ENCODE measurements at places on chromosomes 16 and 17.

DNA sequence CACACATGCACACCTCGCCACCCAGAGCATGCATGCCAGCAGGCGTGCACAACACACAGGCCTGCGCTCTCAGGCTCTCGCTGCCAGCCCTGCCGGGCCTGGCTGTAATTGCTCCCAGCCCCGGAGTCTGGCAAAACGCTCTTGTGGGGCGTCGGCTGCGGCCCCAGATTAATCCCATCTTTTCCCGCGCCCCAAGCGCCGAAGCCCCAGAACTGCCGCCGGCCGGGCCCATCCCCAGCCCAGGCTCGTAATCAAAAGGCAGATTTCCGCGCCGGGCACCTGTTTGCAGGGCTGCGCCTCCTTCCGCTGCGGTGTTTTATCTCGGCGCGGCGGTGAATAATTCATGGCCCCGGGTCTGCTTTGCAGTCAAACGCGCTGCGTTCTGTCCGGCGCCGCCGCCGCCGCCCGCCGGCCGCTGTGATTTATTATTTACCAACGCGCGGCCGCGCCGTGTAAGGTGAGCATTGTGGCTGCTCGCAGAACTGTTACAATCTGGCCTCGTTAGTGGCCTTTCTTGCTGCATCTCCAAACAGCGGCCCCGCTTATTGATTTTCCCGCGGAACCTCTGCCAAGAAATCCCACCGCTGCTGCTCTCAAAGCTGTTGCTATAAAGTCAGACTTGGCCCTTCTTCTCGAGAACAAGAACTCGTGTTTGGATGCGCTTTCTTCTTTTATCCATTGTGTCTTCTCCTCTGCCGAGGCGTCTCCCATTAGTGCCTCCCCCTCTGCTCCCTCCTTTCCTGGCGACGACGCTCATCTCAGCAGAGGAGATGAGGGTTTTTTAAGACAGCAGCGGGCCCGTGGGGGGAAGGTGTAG is 126.1 kb downstream of the IRX5 start:
- DNase-seq: no peak

DNA sequence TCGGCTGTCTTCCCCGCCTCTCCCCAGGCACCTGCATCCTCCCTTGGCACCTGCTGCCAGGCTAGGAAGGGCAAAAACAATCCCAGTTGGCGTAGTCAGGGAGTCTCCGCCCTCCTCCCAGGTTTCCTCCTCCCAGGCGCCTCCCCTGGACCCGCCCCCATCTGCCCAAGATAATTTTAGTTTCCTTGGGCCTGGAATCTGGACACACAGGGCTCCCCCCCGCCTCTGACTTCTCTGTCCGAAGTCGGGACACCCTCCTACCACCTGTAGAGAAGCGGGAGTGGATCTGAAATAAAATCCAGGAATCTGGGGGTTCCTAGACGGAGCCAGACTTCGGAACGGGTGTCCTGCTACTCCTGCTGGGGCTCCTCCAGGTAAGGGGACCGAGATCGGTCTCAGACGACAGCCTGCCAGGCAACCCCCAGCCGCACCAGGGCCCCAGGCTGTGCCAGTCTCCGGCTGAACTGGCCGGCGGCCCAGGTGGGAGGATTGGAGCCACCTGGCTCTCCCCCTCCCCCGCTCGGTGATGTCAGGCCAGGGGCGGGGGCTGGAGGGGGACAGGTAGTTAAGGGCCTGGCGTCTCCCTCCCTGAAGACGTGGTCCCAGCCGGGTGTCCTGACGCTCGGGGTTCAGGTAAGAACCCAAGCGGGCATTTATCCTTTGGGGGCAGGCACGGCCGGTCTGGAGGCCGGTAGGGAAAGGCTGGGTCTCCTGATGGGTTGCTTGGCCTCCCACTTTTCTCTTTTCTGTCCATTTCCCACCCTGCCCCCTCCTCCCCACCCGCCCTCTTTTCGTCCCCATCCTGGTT is at the start of gene GRB7:
GRB7 (plus strand) TSS at position 179 of the 808 bp plus-strand sequence. CDS start 4,364 bp downstream, outside the sequence.
- DNase-seq: no peak

- DNase-seq: no peak
Measured at GRCh38 chr16:74573622-74574021, 33.3 kb downstream of the GLG1 start.

DNA sequence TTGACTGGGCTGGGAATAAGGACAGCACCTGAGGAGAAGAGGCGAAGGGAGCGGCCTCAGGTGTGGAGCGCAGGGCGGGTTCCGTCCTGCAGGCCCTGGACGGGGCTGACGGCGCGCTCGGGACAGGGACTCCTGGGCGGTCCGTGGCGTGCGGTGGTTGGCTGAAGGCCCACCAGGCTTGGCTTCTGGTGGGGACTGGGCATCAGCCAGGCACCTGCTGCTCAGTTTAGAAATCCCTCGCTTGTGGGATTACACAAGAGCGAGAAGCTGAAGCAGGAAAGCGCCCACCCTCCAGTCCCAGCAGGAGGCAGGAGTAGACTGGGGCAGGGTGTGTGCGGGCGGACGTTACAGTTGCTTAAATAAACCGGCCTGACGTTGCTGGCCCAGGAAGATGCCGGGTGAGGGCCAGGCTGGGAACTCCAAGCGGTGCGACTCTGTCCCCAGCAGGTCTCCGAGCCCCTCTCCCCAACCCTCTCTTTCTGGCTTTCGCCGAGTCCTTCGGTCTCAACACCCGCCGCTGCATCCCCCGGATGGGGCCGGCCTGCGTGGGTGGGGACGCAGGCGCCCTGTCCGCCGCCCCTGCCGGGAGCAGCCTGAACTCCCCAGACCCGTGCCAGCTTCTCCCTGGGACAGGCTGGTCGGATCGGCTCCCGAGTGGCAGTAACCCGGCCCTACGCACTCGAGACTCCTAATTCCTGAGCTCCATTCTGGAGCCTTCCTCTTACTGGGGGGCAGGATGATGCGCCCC is 639 bp downstream of the MIF4GD start:
- DNase-seq: no peak

GRCh38 chr17:27630607-27631410 is at the start of gene LGALS9:
Gene LGALS9 (plus strand): TSS chr17:27631188. CDS start chr17:27631266, 78 bp downstream.
- DNase-seq: no peak

- no peak for DNase-seq
Measured at GRCh38 chr17:67025216-67025792, 19.1 kb upstream of the CACNG1 start.

DNA sequence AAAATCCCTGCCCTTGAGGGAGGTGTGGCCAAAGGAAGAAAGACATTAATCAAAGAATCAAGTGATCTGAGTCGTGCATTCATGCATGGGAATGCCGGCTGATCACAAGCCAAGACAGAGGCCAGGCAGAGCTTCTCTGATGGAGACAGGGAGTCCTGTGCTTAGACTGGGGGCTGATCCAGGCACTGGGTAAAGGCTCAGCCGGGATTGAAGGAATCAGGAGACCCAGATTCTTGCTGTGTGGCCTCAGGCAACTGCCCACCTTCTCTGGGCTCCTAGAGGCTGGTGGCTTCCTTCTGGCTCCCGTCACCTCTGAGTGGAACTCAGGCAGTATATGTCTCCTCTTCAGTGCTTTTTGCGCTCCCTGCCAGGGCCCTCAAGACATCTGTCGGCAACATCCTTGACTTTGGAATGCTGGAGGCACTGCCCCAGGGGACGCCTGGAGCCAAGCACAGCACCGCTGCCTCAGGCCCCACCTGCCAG is 17.7 kb downstream of the RAI1 start:
- no peak for DNase-seq

- DNase-seq: no peak
Measured at GRCh38 chr17:7721612-7722011, 4.1 kb downstream of the DNAH2 start.

DNA sequence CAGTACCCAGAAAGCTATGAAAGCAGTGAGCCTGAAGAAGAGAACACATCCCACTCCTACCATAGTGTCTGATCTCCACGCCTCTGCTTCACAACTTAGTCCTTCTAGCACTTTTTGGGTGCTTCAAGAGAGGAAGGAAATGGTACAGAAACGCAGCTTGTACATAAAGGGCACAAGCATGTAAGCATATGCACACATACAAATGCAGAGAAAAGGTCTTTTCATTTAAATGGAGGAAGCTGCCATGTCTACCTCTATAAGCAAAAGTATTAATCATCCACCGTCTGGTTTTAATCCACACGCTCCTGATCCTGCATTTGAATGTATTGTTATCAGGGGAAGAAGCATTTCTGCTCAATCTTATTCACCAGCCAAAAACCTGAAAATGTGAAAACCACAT is 100.7 kb downstream of the HIC1 start:
- no peak for DNase-seq

DNA sequence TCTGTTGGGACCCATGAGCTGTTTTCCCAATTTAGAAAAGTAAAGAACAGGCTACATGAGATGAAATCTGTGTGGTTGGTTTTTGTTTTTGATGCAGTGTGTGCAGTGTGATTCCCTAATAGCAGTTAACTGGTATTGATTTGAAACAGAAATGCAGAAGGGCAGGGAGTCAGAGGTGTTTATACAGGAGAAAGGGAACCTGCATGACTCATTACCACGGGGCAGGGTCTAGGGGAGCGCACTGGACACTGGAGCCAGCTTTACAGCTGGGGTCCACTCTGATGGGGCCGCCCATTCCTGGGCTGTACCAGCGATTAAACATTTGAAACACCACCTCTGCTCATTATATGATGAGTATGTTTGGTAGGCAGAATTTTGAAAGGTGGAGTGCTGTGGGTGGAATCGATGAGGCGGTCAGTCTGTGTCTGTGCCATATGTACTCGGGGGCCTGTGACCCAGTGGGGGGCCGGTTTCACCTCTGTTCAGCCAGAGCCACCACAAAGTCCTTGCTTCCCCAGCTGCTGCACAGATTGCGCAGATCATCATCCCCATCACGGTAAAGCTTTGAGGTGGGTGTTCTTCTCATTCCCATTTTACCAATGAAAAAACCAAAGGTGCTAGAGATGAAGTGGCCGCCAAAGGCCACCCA is 142.5 kb downstream of the CMIP start:
- DNase-seq: no peak

DNA sequence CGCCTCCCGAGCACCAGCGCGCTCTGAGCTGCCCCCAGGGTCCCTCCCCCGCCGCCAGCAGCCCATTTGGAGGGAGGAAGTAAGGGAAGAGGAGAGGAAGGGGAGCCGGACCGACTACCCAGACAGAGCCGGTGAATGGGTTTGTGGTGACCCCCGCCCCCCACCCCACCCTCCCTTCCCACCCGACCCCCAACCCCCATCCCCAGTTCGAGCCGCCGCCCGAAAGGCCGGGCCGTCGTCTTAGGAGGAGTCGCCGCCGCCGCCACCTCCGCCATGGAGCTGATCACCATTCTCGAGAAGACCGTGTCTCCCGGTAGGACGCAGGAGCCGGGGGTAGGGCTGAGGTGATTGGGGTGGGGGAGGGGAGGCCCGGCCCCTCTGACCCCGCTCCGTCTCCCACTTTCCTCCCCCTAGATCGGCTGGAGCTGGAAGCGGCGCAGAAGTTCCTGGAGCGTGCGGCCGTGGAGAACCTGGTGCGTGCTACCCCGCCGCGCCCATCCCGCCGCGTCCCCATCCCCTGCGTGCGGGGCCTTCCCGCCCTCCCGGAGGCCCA is 329 bp downstream of the KPNB1 start:
- DNase-seq: no peak

Measured in cortex of kidney (tissue), 1 donor.